ENCODE measurements at places on chromosomes 7 and 10. TPM values are rescaled to one million over a fixed set of nuclear protein-coding genes. Genes with fewer than 3 reads are reported as not detected.

DNA sequence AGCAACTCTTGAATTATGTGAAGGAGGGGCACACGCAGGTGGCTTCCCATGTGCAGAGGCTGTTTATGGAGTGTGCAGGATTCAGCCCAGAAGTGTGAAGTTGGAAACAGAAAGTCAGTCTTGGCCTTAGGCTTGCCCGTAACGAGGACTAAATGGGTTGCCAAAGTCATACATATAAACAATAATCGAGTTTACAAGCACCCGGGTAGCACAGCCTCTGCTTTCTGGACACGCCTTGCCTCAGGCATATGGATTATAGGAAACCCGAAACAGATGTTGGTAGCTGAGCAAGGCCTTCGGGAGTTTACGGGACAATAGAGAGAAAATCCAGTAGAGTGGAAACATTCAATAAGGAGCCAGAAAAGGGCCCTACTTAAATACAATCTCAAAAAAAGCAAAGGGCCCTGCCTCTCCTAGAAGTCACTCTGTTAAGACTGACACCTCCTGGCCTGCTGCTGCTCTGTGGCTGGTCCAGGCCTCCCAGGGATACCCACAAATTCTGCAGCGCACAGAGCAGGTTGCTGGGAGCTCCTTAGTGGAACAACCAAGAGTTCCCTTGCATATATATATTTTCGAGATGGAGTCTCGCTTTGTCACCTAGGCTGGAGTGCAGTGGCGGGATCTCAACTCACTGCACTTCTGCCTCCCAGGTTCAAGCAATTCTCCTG is 48.5 kb downstream of the SMKR1 start:
- no peaks in the 10 kb centered on the region for H3K4me1 ChIP-seq
- no peaks in the 10 kb centered on the region for H3K27me3 ChIP-seq
- H3K27ac ChIP-seq: no peak overlapping the region
- no peak for DNase-seq
- H3K4me3 ChIP-seq: no peak overlapping the region
- no peaks in the 10 kb centered on the region for H3K36me3 ChIP-seq

DNA sequence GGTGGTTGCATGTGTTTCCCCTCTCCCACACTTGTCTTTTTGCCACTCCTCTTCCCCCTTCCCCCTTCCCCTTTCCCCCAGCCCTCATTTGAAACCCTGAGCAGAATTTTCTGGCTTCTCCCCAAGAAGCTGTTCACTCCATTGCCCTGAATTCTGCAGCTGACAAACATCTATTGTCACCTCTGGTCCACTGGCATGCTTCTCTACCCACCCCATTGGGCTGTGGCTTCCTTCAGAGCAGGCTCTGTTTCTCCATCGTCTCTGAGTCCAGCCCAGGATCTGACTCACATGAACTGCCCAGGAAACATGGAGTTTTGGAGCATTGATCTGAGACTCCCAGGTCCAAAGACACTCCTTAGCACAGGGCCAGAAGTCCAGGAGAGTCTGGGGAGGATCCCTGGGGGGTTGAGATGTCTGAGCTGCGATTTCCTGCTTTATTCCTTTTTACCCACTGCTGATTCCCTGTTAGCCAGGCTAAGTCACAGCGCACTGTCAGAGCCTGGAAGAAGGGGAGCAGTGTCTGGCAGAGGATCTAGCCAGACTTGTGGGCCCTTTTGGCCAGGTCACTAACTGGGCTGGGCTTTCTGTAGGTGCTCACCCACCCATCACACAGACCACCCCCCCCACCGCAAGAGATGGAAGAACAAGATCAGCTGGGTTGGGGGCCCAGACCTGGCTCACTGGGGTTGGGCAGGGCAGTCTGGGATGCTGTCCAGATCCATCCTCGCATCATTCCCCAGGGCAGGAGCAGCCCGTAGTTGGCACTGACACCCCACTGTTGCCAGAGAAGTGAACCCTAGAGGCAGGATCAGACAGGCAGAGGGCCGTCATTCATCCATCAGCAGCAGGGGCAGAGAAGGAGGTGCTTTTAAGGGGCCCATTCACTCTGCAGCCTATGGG is 3.5 kb downstream of the CHAT start:
- H3K4me3 ChIP-seq: no peak overlapping the region
- no peaks in the 10 kb centered on the region for H3K36me3 ChIP-seq
- no peak for DNase-seq

DNA sequence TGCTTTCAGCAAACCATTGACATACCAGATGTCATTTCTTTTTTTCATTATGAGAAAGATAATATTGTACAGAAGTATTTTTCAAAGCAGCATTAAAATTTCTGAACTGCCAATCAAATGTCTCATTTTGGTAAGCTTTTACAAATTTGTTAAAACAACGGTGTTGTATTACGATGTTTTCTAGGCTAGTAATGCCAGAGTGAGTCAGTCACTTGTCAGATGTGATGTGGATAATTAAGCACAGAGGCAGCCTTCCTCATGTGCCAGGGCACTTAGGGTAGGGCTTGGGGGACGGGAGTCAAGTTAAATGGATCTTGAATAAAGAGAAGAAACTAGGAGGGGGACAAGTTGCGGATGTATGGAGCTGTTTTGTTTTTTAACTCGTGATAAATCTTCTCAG is 10.1 kb downstream of the PSTK start:
- DNase-seq: no peak
- H3K27me3 ChIP-seq: no peaks in the 10 kb centered on the region
- no peak overlapping the region for H3K27ac ChIP-seq
- no peak overlapping the region for H3K4me3 ChIP-seq
- no peaks in the 10 kb centered on the region for H3K36me3 ChIP-seq

- no peak overlapping the region for H3K4me3 ChIP-seq
- H3K27ac ChIP-seq: no peak overlapping the region
- H3K36me3 ChIP-seq: no peaks in the 10 kb centered on the region
- no peaks in the 10 kb centered on the region for H3K27me3 ChIP-seq
- H3K4me1 ChIP-seq: peaks cover 29% of the 10 kb centered on the region
These were observed 114.8 kb downstream of the FAM53B start for GRCh38 chr10:124629415-124629814.

DNA sequence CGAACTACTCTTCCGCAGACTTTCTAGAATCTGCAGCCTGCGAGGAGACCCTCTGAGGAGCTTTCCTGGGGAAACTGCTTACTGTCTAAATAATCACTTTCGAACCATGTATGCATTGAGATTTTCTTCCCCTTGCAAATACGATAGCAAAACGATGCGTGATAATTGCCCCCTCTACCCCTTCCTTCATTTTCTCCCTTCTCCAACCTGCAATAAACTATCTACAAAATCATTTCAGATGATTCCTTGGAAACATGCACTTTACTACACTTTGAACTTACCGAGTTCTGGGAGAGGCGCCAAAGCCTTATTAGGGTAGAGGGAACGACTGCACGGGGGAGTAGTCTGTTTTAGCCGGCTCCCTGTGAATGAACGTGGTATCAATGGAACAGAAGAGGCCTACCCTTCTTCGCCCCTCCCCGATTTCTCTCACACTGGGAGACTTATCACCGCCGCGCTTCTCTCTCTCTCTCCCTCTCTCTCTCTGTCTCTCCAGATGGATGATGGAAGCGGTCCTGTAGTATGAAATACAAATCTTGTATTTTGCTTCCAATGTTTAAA is at the start of gene FGFBP3:
TSS of gene FGFBP3 (minus strand) at position 370 of the 561 bp plus-strand sequence. CDS start 517 bp downstream, outside the sequence.
- no peaks in the 10 kb centered on the region for H3K36me3 ChIP-seq
- H3K4me1 ChIP-seq: peaks cover 7% of the 10 kb centered on the region
- H3K27ac ChIP-seq: no peak within 1 kb of the TSS
- peak within 1 kb of the TSS; percentile 72 for H3K4me3 ChIP-seq
- DNase-seq: peak; percentile 8

DNA sequence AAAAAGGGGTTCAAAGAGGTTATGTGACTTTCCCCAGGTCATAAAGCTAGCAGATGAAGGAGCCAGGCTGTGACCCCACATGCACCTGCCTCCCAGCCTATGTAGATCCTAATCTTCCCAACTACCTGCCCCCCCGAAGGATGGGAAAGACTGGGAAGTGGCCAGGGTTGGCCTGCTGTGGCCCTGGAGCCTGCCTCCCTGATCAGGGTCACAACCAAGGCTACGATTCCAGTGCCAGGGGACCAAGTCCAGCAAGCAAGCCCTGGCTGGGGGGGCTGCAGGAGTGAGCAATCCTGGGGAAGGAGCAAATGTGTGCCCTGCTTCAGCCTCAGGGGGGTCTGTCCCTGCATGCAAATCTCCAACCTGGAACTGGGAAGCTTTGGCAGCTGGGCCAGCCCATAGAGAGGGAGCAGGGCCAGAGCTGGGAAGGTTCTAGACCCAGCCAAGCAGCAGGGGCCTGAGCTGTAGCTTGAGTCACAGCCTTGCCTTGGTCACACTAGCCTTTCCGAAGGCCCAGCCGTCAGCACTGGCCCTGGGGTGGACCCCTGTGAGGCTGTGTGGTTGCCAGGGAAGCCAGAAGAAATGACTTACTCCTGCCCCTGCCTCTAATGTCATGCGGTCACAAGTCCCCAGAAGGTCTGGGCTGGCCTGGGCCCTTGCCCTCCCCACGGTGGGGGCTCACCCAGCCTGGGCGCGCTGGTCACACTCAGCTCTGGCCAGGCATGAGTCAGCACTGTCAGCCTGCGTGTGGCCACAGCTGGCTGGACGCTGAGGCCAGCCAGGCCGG is 96.4 kb upstream of the ZMIZ1 start:
- H3K27ac ChIP-seq: peak overlapping the region; percentile 94
- H3K36me3 ChIP-seq: no peaks in the 10 kb centered on the region
- peak; percentile 81 for DNase-seq

DNA sequence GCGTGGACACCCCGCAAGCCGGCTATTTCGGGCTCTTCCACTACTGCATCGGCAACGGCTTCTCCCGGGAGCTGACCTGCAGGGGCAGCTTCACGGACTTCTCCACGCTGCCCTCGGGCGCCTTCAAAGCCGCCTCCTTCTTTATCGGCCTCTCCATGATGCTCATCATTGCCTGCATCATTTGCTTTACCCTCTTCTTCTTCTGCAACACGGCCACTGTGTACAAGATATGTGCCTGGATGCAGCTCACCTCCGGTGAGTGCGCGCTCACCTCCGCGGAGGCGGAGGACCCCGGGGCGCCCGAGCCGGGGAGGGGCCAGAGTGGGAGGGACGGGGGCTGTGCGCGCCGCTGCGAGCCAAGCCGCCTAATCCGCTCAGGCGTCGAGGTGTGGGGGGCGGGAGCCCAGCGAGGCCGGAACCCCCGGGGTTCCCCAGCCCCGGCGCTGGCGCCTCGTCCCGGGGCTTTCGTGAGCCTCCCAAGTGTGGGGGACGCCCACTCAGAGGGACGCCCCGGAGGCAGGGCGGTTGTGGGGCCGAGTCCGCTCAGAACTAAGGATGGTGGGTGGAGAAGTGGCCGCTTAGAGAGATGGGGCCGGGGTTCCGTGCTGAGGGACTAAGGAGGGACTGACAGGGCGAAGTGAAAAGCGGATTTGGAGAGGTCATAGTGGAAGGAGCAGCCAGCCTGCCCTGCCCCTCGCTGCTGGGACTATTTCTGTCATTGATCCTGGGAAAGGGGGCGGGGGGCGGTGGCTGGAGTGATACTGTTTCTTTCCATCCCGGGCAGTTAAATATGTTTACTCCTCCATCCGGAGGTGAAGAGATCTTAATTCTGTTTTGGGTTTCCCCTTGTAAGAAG is 795 bp downstream of the LHFPL3 start:
- no peaks in the 10 kb centered on the region for H3K4me1 ChIP-seq
- peaks cover 20% of the 10 kb centered on the region for H3K27me3 ChIP-seq
- no peaks in the 10 kb centered on the region for H3K36me3 ChIP-seq
- H3K4me3 ChIP-seq: no peak overlapping the region
- no peak for DNase-seq
- H3K27ac ChIP-seq: no peak overlapping the region

DNA sequence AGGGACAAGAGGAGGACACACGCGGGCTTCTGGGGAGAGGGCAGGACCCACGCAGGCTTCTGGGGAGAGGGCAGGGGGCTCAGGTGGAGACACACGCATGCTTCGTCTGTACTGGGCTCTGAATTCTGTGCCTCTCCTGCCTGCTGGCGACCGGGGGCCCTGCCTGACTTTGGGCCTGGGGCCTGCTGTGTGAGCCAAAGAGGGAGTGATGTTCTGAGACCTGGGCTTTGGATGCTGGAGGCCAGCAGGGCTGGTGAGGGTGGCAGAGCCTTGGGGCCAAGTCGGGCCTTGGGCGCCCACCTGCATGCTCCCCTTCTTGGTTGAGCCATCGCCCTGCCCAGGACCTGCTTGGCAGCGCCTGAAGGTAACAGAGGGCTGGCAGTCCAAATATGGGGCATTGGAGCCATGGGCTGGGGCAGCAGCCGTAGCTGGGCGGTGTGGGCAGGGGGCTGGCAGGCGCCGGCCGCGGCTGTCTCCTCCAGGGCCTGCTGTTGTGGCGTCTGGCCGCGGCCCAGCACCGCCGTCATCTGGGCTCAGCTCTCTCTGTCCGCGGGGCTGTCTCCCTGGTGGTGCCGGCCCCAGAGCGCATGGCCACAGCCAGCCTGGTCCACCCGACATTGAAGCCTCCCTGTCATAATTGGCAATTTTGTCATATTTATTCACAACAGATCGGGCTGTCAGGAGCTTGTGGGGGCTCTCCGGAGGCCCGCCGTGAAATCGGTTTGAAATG is 78.9 kb downstream of the UNCX start:
- H3K27me3 ChIP-seq: peaks cover 97% of the 10 kb centered on the region
- no peaks in the 10 kb centered on the region for H3K4me1 ChIP-seq
- H3K36me3 ChIP-seq: no peaks in the 10 kb centered on the region
- DNase-seq: no peak
- H3K4me3 ChIP-seq: no peak overlapping the region

GRCh38 chr7:49244543-49244942 is 320.2 kb downstream of the CDC14C start:
- H3K4me1 ChIP-seq: no peaks in the 10 kb centered on the region
- DNase-seq: no peak
- H3K4me3 ChIP-seq: no peak overlapping the region
- H3K27me3 ChIP-seq: no peaks in the 10 kb centered on the region
- H3K27ac ChIP-seq: no peak overlapping the region

DNA sequence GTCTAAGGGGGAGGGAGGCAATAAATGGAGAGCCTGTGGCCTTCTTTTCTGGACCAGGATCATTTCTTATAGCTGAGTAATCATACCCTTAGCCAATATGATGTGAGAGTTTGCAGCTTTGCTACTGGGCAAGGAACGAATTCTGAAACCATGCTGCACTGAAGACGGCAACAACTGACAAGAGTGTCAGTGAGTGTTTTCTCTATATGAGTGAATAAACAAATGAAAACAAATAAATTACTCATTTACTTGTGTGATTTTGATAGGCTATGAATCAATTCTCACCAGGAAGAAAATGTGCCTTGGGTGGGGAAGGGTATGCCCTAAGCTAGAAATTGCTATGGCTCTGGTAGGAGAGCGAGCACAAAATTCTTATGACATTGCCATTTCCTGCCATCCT is 79.4 kb upstream of the LRRN3 start:
- no peak for DNase-seq
- H3K4me1 ChIP-seq: peaks cover 7% of the 10 kb centered on the region
- no peak overlapping the region for H3K27ac ChIP-seq
- H3K27me3 ChIP-seq: no peaks in the 10 kb centered on the region

GRCh38 chr7:128697302-128697905 is 25.3 kb downstream of the GARIN1A start:
- H3K27me3 ChIP-seq: no peaks in the 10 kb centered on the region
- H3K27ac ChIP-seq: no peak overlapping the region
- no peak overlapping the region for H3K4me3 ChIP-seq
- no peak for DNase-seq
- no peaks in the 10 kb centered on the region for H3K36me3 ChIP-seq
- H3K4me1 ChIP-seq: peaks cover 10% of the 10 kb centered on the region

CYP17A1 gene
- total RNA-seq: not detected

SPDYE5 gene
- not detected for total RNA-seq

Measured in PC-9 (cell line).